Mesothelial cell of epicardium (in vitro differentiated cells): ENCODE measurements at places on chromosomes 6 and 20. TPM values are rescaled to one million over a fixed set of nuclear protein-coding genes. Genes with fewer than 3 reads are reported as not detected.

- no peak for DNase-seq
Measured at GRCh38 chr6:149910721-149911151, 12.2 kb downstream of the RAET1G start.

- DNase-seq: no peak
Measured at GRCh38 chr20:46631874-46632446, 19.3 kb downstream of the SLC13A3 start.

DNA sequence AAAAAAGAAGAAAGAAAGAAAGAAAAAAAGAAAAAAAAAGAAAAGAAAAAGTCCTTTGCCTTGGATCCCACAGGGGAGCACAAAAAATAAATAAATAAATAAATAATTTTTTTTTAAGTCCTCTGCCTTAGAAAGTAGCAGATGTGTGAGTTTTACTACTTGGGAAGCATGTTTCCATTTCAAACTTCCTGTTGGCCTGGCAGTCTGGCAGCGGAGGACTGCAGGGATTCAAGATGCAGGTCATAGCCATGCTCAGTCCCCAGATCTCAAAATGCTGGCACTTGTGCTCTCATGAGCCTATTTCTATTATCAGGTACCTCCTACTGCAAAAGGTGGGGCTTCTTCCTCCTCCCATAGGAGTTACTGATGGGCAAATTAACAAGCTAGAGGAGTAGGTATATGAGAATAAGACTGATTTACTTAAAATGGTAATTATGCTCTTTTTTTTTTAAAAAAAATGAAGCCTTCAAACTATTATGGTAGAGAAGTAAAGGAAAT lies 54.2 kb upstream of the MAP7 start:
- no peak for DNase-seq

DNA sequence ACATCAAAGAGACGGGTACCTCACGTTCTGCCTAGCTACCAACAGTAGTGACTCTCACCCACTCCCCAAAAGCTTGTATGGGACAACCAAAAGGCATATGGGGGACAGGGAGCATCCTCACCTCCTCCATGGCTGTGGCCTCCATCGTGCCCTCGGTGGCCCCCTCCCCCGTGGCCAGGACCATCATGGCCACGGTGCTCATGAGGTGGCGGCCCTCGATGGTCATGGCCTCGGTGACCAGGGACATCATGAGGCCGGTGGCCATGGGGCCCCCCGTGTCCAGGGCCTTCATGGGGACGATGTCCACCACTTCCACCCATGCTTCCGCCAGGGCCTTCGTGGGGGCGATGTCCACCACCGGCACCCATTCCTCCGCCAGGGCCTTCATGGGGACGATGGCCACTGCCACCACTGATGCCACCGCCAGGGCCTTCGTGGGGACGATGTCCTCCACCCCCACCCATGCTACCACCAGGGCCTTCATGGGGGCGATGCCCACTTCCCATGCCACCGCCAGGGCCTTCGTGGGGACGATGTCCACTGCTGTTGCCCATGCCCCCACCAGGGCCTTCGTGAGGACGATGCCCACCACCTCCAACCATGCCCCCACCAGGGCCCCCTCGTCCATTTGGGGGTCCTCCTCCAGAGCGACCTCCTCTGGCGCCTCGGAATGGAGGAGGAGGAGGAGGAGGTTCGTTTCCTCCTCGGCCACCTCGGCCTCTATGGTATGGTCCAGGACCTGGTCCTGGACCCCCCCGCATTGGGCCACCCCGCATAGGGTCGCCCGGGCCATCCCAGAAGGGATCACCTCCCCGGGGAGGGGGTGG lies 15.0 kb downstream of the PPP1R10 start:
- no peak for DNase-seq

DNA sequence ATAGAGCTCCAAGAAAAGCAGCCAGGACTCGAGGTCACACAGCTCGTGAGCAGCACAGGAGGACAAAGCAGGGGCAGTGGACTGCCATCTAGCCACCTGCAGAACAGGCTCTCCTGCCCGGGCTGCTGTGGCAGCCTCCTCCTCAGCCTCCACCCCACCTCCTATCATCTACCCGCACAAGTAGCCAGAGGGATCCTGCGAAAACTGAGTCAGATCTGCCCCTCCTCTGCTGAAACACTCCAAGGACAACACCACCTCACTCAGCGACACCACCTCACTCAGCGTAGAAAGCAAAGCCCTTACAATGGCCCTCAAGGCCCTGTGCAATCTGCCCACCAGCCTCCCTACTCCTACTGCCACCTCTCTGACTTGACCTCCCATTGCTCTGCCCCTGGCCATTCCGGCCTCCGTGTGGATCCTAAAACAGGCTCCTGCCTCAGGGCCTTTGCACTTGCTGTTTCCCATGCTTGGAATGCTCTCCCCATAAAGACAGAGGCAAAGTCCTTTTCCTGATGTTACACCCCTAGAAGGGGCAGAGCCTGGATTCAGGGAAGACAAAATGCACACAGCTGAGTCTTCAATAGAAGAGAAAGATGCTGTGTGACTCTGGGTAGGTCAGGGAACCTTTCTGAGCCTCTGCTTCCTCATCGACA lies 19.3 kb downstream of the PREX1 start:
- no peak for DNase-seq

DNA sequence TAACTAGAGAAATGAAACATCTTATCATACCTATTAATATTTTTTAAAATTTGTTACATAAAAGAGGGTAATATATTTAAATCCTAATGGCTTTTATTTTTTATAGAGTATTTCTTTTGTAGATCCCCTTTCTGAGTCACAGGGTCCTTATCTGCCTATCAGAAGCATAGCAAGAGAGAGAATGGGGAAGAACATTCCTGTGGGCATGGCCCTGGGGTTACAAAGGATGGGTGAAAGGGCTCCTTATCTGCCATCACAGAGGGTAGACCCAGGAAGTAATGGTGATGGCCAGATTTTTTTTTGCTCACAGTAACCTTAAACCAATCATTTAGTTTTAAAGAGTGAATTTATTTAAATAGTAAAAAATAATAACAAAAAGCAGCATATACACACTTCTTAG lies 582.1 kb upstream of the HTR1E start:
- no peak for DNase-seq

- no peak for DNase-seq
Measured at GRCh38 chr6:8143945-8144344, 41.6 kb upstream of the EEF1E1 start.

GRCh38 chr6:146153040-146153758 lies 124.3 kb downstream of the GRM1 start:
- no peak for DNase-seq

DNA sequence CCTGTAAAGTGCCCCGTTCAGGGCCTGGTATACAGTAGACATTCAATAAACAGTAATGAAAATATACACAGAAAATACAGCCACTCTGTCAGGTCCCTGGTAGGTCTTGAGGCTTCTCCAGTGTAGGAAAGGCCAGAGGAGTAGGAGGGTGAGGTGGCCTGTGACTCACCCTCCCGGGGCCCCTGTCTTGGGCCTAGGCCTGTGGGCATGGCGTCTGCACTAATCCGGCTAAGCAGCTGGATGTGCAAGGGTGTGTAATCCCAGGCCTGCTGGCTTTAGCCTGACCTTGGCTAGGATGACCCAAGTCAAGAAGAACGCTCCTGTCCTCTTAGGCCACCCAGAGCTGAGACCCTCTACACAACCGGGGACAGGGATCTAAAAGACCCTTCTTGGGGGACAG lies 84.9 kb downstream of the KCNB1 start:
- no peak for DNase-seq

DNA sequence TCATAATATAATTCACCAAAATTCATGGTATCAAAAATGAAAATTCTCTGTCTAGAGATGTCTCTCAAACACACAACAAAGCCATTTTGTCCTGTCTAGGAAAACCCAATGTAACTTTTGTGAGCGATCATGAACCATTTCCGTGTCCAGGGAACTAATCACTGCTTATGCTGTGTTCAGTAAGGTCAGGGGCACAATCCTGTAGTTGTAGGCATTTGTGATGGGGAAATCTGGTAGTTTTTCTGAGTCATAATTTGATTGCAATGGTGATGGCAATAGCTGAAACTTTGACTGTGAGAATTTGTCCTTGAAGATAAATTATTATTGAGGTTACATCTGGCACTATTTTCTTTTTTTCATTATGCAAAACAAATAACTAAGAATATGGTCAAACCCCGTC lies 21.0 kb upstream of the GCLC start:
- no peak for DNase-seq

- DNase-seq: no peak
Measured at GRCh38 chr6:13427316-13427715, 60.1 kb downstream of the GFOD1 start.

DNA sequence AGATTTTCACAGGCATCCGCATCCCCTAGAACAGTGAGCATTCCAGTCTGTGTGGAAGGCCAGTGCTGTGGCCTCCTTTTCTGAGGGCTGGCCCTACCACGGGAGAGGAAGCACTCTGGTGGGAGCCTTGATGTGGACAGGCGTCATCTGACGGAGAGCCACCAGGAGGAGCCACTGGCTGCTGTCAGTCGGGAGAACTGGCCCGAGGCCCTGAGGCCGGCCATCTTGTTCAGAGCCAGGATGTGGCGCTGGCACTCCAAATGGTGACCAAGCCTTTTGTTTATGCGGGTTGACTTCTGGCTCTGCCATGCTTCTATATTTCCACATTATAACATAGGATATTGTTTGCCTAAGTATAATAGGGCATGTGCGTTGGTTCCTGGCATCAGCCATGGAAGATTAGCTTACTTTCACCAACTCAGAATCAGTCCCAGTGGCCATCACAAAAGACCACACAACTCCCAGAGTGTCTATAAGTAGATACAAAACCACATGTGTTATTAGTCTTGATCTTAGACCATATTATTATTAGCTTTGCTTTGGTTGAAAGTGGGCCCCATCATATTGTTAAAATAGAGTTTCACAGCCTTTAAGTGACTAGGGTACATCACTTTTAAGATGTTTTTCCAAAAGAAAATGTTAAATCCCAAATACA lies 273.9 kb upstream of the TAB2 start:
- DNase-seq: no peak

DNA sequence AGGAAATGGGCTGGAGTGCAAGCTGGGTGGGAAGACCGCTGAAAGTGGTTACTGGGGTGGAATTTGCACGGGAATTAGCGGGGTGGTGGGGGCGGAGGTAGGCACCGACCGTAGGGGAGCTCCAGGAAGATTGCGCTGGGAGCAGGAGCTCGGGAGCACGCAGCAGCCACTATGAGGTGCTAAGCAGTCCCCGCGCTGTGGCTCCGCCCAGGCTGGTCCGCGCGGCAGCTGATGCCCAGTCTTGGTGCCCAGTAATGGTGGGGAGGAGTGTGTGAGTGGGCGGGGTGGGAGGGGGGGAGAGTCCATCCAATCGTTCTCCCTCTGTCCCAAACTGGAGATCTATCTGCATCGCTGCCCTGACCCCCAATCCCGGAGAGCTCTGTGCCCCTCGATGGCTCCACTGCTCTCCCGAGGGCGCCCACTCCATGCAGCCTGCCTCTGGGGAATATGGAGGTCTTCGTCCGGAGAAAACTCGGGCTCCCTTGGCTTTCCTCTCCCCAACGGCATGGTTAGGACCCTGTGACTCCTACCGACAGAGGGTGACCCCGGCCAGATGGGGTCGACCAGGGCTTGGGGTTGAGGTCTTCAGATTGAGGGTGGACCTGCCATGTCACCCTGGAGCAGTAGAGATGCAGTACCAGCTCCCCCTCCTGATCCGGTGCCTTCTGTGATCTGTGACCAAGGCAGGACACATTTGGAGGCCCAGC lies 5.3 kb downstream of the TP53TG5 start:
- DNase-seq: no peak

GRCh38 chr20:5369629-5370028 lies 52.9 kb upstream of the PROKR2 start:
- DNase-seq: no peak

The GPX5 gene
- not detected in 3 replicates for total RNA-seq

The PLCB4 gene
- total RNA-seq: 14.0 to 15.6 TPM (median 15.1 TPM) in 3 replicates

The PI16 gene
- not detected in 3 replicates for total RNA-seq

The KCNK17 gene
- not detected in 3 replicates for total RNA-seq

The RING1 gene
- total RNA-seq: 55.8 to 59.0 TPM (median 56.0 TPM) in 3 replicates

The CFB gene
- 1.4 to 2.4 TPM (median 1.8 TPM) in 3 replicates for total RNA-seq

The SRMS gene
- total RNA-seq: not detected in 3 replicates

The JPH2 gene
- 3.4 to 4.2 TPM (median 3.5 TPM) in 3 replicates for total RNA-seq

The TRIM31 gene
- total RNA-seq: 0.58 to 0.68 TPM in 2 of 3 replicates, not detected in the other

The TFB1M gene
- total RNA-seq: 22.9 to 27.9 TPM (median 27.0 TPM) in 3 replicates

The PPP2R5D gene
- 45.1 to 46.3 TPM (median 46.2 TPM) in 3 replicates for total RNA-seq
